Cardiac septum (tissue), 1 donor: ENCODE measurements at places on chromosomes 2 and 18. TPM values are rescaled to one million over a fixed set of nuclear protein-coding genes. Genes with fewer than 3 reads are reported as not detected.

The ABCG8 gene
- not detected for total RNA-seq

The BMP10 gene
- total RNA-seq, result 0.83 TPM

The OBSL1 gene
- total RNA-seq, result 199 TPM

The CHPF gene
- total RNA-seq, result 120 TPM

The CHRND gene
- total RNA-seq, result 0.11 TPM

The ASB18 gene
- total RNA-seq, result 44.4 TPM

GRCh38 chr2:218885981-218886947 is 5.6 kb downstream of the WNT10A start:
- DNase-seq, result no peak

DNA sequence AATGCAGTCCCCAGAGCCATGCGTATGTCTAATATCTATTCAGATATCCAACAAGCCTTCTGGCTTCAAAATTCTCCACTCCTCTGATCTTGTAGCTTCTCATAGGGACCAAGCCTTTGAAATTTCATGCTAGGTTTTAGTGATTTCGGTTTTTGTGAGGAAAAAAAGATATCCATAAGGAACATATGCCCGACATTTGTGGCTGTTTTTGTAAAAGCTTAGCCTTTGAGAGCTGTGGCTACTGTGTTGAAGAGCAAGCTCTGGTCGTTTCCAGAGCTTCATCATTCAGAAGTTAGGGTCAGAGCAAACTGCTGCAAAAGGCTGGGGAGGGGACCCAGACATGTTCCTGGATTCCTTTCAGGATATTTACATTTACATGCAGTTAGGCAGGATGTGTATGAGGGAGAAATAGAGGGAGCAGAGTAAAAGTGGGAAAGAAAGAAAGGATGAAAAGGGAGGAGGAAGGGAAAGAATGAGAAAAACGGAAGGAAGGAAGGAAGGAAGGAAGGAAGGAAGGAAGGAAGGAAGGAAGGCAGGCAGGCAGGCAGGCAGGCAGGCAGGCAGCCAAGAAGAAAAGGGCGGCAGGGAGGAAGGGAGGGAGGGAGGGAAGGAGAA is 70.2 kb downstream of the NCKAP5 start:
- DNase-seq, result no peak

- DNase-seq, result no peak
Measured at GRCh38 chr18:9712611-9713010, 4.5 kb downstream of the RAB31 start.
